Activated T-cell treated with anti-CD3 and anti-CD28 coated beads for 48 hours (primary cell): ENCODE measurements at places on chromosomes 12 and 14.

GRCh38 chr12:130281153-130281799 lies 56.4 kb upstream of the PIWIL1 start:
- DNase-seq, result peak; percentile 49

GRCh38 chr12:19246933-19247332 lies 117.4 kb downstream of the PLEKHA5 start:
- DNase-seq, result no peak

DNA sequence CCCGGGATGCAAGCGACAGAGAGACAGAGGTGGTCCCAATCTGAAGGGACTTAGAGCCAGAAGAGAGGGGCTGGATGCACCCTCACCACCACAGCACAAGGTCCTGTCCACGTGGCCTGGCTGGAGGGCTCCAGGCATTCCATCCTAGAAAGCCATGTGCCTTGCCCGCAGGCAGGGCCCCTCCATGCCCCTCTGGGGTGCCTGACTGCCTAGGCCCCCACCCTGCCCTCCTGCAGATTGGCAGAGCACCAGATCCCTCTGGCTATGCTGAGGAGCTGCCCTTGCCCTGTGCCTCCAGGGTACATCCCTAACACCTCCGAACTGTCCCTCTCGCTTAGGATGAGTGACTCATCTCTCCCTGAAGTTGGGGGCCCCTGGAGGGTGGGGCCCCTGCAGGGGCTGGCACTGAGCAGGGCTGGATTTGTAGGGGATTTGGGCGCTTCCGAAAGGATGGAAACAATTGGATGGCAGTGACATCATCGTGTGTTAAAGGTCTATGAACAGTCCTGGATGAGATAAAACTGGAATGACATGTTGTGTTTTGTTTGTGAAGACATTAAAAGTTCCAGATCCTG lies 50.9 kb downstream of the CHGA start:
- DNase-seq, result no peak

GRCh38 chr12:47078733-47079467 lies 521 bp upstream of the PCED1B start:
- DNase-seq, result no peak

- DNase-seq, result no peak
Observed at GRCh38 chr12:75820071-75820470, 211.5 kb downstream of the PHLDA1 start.

GRCh38 chr12:32918890-32919801 lies 22.6 kb upstream of the PKP2 start:
- DNase-seq, result no peak

- no peak for DNase-seq
Observed at GRCh38 chr12:1620092-1620491, 8.9 kb upstream of the WNT5B start.

- no peak for DNase-seq
Observed at GRCh38 chr12:14663002-14663401, 33.4 kb downstream of the GUCY2C start.

GRCh38 chr14:32397861-32398640 lies 69.0 kb downstream of the AKAP6 start:
- no peak for DNase-seq

GRCh38 chr12:121413917-121414316 lies 14.0 kb downstream of the RNF34 start:
- no peak for DNase-seq

- DNase-seq, result no peak
Observed at GRCh38 chr14:64725879-64726584, 21.8 kb downstream of the PLEKHG3 start.

GRCh38 chr12:130698106-130698505 lies 18.0 kb downstream of the RIMBP2 start:
- no peak for DNase-seq

- DNase-seq, result no peak
Observed at GRCh38 chr12:22408610-22409376, 74.3 kb upstream of the ST8SIA1 start.

DNA sequence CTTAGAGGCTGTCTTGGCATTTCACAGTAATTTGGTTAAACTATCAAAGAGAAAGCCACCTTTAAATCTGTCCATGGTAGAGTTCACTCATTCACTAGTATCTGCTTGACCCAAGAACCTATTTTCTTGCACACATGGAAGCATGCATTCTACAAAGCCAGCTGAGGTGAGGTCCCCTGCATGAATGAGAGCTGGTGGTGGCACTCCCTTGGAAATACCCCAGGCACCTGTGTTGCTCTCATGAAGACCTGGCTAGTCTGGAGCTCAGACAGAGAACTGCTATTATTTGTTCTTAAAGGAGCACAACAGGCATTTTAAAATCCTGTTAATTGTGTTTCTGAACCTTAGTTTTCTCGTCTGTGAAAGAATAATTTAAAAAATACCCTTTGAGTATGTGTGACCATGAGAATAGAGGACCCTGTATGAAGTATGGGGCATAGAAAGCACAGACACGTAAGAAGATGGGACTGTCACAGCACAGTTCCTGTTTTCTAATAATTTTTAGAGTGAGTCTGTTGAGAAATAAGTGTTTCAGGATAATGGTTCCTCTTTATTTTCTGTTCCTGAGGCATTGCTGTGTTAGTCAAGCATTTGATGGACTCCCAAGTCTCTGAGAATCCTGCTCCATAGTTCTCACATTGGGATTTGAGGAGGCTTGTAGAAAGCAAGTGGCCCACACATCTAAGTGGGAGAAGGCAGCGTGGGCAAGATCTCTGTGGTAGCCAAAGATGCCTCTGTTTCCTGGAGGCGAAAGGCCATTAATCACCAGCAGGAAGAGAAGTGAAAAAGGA lies 10.9 kb downstream of the RGS6 start:
- no peak for DNase-seq

- no peak for DNase-seq
Observed at GRCh38 chr12:12613344-12613743, 1.7 kb downstream of the CREBL2 start.

DNA sequence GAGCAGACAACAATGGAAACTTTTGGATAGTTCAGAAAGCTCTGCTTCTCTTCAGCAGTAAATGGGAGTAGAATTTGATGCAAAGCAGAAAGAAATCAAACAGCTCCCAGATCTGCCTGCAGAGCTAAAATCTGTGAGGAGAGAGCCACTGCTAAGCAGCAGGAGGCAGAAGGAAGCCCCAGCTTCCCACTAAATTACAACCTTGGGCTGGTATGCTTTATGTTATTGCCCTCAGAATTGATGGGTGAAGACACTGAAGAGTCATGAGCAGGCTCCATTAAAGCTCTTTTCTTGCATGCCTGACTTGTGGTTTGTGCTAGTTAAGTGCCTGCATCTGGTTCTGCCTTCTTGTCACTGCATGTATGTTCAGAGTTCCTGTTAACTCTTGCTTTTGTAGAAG lies 8.4 kb downstream of the ZC2HC1C start:
- DNase-seq, result no peak

GRCh38 chr12:580813-581212 lies 82.4 kb downstream of the NINJ2 start:
- DNase-seq, result no peak
